T-helper 22 cell (primary cell): ENCODE measurements at places on chromosomes 6 and 20.

DNA sequence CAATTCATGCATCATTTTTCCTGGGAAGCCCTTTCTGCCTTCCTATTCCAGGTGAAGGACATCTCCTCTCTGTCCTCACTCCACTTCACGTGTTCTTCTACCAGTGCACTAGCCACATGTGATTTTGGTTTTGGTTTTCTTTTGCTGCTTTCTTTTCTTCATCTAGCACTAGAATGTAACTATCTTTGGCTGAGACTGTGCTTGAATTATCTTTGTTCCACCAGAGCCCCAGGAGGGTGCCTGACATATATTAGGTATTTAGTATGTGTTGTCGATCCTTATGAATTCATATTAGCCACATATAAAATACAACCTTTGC is 79.9 kb downstream of the VGLL2 start:
- DNase-seq: no peak

DNA sequence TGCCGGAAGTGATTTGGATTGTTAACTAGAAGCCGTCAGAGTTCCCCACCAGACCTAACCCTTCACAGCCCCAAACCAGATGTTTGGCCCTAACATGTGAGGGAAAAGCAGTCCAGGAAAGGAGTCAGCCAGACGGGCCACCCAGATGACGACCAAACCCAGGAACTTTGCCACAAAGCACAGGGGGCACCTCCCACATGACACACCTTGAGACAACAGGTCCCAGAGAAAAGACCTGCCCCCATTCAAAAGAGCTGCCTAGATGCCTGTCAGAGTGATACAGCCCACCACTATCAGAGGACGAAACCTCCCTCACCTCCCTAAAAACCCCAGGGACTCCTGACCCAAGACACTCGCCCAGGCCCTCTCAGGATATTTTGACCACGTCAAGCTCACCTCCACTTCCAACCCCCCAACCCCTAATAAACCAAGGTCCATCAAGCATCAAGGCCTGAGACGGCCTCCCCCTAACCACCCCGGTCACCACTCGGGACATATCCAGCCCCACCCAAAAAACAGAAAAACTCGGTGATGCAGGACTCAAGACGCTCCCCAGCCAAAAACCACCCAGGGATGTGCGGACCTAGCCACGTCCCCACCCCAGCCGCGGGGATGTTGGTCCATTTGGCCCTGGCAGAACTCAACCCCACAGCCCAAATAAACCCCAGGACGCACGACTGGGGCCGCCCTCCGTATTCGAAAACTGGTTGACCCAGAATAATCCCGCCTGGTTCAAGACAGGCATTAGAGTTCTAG is 662 bp downstream of the ZNF343 start:
- no peak for DNase-seq

DNA sequence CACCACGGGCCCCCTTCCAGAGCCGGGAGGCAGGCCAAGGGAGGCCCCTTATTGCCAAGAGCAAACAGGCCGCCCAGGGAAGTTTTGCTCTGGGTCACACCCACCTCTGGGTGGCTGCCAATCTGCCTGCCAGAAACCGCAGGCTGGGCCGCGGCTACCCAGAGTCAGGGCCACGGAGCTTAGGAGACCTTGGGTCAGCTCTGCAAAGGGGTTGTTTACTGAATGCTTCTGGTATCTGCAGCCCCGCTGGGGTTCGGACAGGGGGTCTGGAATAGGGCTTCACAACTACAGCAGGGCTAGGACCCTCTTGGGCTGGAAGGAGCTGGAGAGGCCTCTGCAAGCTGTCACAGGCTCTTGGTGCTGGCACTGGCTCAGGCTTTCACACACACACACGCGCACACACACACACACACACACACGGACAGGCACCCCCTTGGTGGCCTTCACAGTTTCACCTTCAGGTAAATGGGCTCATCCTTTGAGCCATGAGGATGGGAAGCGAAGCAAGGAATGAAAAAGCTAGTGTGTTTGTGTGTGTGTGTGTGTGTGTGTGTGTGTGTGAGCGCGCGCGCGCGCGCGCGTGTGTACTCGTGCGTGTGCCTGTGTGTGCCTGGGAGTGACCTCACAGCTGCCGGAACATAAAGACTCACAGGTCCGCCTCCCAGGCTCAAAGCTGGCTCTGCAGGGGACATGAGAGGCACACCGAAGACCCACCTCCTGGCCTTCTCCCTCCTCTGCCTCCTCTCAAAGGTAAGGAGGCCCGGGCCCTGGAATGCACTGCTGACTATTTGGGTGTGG is at the start of gene CCN5:
TSS of gene CCN5 (plus strand) at position 669 of the 798 bp plus-strand sequence. CDS start at position 691, 22 bp downstream.
- no peak for DNase-seq

GRCh38 chr20:52524861-52525260 is 333.3 kb upstream of the ZFP64 start:
- no peak for DNase-seq
